ENCODE measurements at places on chromosomes 12 and 14.

DNA sequence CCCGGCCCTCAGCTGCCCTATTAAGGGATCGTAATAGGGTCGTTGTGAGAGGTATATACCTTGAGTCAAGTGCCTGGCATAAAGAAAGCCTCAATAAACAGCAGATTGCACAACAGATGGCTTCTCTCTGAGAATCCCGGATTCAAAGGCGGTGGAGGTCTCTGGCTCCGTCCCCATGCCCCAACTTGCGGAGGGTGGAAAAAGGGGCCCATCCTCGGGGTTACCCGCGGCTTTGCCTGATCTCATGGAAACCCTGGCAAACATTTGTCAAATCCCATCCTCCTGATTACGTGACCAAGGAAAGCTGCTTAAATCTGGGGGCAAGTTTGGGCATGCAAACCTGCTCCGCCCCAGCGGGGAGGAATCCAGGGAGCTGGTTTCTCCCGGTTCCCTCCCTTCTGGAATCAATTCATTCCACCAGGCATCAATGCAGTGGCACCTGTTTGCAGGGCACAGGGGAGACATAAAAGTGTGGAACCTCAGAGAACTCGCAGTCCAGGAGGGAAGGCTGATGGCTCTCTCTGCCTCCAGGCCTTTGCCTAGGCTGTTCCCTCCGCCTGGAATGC is 12.3 kb downstream of the TRPV4 start:
- DNase-seq: no peak

DNA sequence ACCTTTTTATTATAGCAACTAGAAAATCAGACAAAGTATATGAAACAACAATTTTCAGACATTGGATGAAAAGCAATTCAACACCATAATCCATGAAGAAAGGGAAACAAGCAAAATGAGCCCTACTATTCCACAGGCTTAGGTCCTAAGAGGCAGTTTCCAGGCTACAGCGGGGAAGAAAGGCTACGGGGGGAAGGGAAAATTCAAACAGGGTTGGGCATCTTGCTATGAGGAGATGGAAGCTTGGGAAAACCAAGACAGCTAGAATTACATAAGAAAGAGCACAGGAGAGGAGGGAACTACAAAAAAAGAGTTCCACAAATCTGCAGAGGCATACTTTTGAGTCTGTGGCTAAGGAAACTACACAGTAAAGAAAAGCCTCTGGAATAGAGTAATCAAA is 356.0 kb upstream of the CLEC14A start:
- DNase-seq: no peak

- no peak for DNase-seq
These were observed 46.3 kb downstream of the PPP2R5E start for GRCh38 chr14:63496837-63497400.

- no peak for DNase-seq
These were observed 43.4 kb upstream of the ST8SIA1 start for GRCh38 chr12:22377731-22378496.

- no peak for DNase-seq
These were observed 196.8 kb upstream of the NEDD1 start for GRCh38 chr12:96710127-96710745.

DNA sequence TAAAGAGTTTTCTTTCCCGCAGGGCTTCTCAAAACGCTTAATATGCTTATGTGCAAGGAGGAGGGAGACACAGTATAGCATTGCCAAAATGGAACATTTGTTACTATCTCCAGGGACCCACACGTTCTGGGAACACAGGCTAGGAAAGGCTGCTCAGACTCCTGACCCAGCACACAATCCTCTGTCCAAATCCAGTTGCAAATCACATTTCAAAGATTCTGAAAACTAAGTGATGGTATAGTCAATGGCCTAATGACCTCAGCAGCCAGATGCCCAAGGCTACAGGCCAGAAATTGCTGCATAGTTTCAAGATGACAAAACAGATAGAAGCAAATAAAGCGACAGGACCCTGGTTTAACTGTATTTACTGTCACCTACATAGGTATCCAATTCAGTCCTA is 97.0 kb upstream of the GRIP1 start:
- DNase-seq: no peak

DNA sequence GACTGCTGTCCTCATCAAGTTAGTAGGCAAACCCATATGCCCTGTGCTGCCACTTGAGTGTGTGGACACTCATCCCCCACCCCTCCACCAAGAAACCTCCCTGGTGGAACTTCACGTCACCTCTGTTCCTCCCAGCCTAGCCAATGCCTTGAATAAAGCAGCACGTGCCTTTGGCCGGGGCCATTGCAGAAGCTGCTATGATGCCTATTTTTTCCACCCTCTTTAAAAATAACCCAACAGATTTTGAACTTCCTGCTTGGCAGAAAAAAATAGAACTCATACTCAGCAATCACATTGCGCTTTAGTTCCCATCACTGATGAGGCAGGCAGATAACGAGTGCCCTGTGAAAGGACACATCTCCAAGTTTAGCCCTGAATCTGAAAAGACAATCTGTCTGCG is 23.1 kb upstream of the PWP1 start:
- peak; percentile 20 for DNase-seq

- DNase-seq: no peak
These were observed 19.3 kb upstream of the CCER1 start for GRCh38 chr12:90974286-90974685.
